ENCODE measurements at places on chromosomes 3 and 15.

DNA sequence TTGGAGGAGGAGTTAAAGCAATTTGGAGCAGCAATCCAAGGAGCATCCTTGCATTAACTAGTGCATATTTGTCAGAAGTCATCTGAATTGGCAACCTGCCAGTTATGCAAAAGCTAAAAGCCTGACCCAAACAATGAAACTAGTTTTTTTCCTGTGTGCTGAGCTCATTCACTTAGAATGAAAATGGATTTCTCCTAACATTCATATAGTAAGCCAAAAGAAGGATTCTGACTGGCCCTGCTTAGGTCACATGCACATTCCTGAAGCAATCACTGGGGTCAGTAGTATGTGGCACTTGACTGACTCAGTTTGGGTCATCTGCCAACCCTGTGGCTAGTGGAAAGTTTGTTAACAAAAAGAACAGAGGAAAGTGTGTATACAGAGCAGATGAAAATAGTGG, 30.5 kb downstream of the OXSM start:
- DNase-seq = no peak

DNA sequence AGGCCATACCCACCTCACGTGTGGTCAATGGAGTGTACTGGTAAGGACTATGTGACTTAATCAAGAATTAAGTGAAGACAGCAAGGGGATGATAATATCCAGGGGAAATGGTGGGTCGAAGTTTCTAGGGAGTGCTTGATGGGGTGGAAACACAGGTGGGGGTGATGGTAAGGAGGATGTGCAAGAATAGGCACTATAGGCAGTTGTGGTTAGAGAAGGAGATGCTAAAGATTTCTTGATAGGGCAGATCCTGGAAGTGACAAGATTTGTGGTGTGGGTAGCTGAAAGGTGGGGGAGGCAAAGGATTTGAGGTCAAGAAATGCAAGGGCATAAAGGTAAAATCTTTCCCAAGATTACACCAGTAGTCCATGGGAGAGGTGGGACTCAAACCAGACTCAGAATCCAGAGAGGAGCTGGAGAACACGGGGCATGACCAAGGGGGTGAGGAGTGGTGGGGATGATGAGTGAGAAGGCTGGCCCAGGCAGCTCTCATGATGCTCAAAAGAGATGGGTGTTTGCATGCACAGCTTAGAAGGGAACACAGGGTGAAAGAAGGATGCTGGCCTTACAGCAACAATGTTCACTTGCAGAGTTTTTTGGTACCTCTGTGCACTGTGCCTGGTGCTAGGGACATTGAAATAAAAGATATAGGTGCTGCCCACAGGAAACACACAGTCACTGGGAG, 78.4 kb downstream of the CCR1 start:
- DNase-seq = no peak

DNA sequence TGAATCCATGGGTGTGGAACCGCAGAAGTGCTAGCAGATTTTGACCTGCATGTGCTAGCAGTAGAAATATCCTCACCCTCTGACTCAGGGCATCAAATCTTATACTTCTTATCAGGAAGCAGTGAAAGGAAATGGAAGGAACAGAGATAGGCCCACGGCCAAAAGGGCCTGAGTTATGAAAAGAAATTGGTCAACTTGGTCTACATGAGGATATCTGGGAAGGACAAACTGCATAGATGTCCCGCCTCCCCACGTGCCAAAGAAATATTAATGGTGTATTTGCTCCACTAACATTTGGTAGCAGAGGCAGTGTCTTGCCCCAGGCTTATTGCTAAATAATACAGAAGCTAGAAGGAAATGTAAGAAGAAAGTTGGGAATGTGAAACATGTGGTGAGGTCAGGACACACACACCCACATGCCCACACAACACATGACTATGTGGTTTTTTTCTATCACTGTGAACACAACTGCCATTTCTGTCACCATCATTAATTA, 93.6 kb upstream of the COL8A1 start:
- no peak for DNase-seq

DNA sequence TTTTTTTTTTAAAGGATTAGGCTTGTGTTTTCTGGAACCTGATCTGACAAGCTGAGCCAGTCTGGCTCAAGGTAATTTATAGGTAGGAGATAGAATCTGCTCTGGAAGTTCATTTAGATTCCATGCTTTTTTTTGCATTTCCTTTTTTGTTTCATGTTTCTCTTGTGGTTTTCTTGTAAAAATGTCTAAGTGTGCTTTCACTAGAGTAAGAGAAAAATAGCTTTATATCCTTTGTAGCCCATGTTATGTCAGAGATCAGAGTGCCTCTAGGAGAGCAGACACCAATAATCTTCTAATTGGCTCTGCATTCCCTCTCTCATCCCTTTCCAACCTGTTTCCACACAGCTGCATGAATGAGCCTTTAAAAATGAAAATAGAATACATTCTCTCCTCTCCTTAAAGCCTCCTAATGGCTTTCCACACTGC, 389.8 kb upstream of the KCNMB2 start:
- no peak for DNase-seq

DNA sequence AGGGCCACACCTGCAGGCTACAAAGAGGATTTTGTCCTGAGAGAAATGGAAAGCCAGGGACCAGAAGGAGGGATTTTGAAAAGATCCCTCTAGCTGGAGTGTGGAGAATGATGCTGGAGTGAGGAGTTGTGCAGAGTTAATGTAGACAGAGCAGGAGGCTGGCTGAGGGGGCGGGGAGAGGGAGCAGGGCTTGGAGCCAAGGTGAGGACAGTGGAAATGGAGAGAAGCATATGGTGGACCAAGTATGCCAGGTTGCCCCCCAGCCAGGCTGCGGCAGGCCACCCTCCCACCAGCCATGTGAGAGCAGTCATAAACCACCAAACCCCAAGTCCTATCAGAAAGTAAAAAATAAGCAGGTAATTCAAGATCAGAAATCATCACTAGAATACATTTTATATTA, 14.7 kb downstream of the RARRES1 start:
- no peak for DNase-seq

GRCh38 chr3:37372669-37373068, 198.3 kb upstream of the LRRFIP2 start:
- DNase-seq = no peak

GRCh38 chr15:24985224-24985623, 30.4 kb downstream of the SNRPN start:
- DNase-seq = no peak

- no peak for DNase-seq
Observed at GRCh38 chr3:10964537-10965167, 27.9 kb upstream of the SLC6A1 start.

DNA sequence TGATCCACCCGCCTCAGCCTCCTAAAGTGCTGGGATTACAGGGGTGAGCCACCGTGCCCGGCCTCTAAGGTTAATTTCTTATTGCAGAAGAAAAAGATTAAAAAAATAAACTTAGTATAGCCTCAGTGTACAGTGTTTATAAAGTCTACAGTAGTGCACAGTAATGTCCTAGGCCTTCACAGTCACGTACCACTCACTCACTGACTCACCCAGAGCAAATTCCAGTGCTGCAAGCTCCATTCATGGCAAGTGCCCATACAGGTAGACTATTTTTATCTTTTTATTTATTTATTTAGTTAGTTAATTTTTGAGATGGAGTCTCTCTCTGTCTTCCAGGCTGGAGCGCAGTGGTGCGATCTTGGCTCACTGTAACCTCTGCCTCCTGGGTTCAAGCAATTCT, 3.2 kb upstream of the FLNB start:
- no peak for DNase-seq

DNA sequence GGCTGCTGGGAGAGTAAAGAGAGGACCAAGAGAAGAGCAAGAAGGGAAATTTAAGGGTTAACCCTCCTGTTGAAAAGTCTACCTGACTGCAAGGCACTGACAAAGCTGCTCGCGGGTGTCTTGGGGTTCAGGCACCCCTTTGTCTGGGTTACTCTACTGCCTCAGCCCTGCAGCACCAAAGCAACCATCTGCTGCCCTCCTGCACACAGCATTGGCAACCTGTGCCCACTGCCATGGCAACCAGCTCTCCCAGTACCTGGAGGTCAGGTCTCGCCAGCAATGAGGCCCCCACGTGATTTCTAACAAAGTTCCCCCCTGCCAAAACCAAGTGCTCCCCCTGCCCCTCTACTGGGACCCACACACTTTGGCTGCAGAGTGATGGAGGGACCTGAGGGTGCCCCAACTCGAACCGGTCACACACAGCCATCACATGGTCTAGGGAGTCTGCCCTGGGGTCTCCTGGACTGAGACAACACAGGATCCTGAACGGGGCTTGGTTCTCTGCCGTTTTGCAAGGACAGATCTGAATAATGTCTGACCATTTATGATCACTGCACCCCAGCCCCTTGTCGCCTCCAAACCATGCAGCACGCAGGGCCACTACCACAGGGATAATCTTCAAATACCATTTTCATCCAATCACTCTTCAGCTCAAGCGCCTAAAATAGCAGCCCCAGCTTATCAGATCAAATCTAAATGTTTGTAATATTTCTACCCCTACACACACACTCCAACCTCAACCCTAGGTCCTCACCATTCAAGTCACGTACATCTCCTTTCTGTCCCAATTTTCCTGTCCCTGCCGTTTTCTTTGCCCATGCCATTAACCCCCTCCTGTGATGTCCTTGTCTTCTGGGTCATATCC, 50.7 kb downstream of the ADCY5 start:
- DNase-seq = no peak

- no peak for DNase-seq
Observed at GRCh38 chr15:65189102-65189740, 4.1 kb upstream of the CLPX start.

GRCh38 chr3:117603097-117603496, 893.5 kb downstream of the TUSC7 start:
- DNase-seq = no peak

- DNase-seq = no peak
Observed at GRCh38 chr3:134364061-134364935, 9.9 kb downstream of the AMOTL2 start.

- no peak for DNase-seq
Observed at GRCh38 chr3:114418107-114418506, 124.3 kb downstream of the TIGIT start.

GRCh38 chr3:138329127-138329983, at the start of gene NME9:
NME9 (minus strand) TSS chr3:138329851; CDS start chr3:138329335, 516 bp downstream.
- peak; percentile 94 for DNase-seq

- no peak for DNase-seq
Observed at GRCh38 chr15:80887148-80887547, 102.5 kb downstream of the MESD start.

DNA sequence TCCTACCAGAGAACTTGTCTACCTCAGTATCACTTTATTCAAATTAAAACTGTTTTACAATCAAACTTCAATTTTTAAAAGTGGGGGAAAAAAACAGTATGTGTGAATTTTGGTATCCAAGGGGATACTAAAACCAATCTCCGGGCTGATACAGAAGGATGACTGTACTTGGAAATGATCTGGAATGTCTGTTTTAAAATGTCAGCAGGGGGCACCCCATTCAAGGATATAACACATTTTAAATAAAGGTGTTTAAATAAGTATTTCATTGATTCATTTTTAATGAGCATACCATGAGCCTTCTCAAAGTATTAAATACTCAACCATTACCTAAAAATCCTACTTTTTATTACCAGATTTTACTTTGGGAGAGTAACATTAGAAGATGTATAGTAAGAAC, 67.9 kb downstream of the ULK4 start:
- DNase-seq = peak; percentile 46

DNA sequence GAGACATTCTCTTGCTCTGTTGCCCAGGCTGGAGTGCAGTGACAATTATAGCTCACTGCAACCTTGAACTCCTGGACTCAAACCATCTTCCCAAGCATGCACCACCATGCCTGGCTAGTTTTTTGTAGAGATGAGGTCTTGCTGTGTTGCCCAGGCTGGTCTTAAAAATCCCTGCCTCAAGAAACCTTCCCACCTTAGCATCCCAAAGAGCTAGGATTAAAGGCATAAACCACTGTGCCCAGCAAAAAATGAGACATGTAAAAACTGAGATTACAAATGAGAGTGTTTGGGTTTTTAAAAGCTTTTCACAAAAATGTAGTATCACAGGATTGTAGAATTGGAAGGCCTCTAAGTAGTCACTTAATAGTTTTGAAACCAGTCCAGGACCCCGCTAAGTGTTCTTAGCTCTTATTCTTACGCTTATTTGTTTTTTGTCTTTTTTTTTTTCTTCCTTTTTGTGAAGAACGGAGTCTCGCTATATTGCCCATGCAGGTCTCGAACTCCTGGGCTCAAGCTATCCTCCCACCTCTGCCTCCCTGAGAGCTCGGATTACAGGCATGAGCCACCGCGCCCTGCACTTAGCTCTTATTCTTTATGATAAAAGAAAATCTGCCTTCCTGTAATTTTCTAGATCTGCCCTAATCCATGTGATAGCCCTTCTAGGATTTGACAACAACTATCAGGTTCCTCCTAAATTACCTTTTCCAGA, 31.5 kb downstream of the KLHL18 start:
- DNase-seq = no peak

DNA sequence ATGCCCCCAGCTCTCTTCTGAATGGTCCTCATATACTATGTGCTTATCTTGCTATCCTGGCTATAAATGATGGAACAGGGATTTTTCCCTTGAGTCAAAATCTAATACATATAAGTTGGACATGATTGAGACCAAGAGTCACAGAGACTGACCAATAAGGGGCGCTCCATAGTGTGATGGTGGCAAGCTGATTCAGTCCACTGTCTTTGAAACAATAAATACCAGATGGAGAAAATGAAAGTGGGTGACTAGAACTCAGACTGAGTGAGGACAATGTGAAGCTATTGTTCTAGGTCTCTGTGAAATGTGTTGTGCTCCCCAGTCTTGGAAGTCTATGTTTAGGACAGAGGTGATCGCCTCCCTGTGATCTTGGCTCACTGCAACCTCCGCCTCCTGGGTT, 10.6 kb upstream of the FSTL1 start:
- no peak for DNase-seq

DNA sequence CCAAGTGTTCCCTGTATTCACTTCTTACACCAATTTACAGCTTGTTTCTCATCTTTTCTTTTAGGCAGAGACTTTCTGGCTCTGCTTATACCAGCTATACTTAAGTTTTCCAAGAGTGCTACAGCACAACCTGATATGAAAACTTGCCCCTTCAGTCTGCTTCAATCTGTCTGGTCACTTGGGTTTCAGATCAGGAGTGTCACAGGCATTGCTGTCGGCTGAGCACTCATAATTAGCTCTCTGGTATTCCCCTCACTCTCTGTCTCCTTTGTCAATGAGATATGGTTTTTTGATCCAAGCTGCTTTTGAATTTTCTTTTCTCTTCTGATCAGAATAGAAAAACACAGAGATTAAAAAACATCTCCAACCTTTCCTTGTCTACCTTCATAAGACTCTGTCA, 194.9 kb upstream of the UMPS start:
- no peak for DNase-seq

DNA sequence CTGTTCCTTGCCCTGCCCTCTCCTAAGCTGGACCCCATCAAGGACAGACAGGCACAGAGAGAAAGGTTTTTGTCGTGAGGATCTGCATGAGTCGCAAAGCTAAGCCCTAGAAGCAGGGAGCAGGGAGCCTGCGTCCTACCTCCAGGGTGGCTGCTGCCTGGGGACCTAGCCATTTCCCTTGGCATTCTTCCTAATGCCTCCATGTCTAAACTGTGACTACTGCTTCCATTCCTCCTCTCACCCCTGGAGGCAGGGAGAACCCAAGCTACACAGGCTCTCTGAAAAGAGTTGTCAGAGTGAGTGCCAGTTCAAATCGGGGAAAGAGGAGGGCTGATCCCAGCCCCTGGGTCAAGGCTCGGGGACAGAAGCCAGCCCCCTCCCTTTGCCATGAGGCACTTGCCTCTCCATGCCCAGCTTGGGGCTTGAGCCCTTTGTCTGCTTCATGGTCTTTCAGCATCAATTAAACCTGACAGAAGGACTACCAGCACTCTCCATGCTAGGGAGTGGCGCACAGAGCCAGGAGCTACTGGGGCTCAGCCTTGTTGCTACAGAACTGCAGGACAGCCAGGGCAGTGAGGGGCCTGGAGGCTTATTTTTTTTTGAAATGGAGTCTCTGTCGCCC, 2.4 kb downstream of the GCHFR start:
- DNase-seq = no peak

GRCh38 chr3:74832925-74833324, 218.5 kb upstream of the CNTN3 start:
- no peak for DNase-seq
